Femur (tissue), 1 donor: ENCODE measurements at places on chromosomes 12 and 14.
A peak's percentile ranks its signal among the peaks of the same experiment; 100 is the strongest.

DNA sequence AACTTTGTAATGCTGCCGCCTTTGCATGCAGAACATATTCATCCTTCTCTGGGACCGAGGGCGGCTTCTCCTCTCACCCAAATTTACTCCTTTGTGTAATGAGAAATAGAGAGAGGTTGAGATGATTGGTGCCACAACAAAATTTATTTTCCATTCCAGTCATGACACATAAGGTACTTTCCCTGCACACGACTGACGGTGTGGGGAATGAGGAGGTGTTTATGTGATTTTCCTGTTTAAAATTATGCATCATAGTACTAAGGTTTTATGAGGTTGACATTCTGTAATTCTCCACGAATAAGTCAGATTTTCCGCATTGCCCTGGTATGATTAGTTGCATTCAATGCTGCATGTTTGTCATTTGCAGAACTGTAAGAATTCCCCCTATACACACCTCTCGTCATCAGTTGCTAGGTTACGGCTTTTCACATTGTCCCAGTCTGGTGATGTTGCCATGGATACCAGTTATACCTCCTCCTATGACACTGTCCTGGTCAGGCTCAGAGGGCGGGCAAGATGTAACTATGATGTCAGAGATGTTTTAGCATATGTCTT lies 23.1 kb downstream of the BICDL1 start:
- DNase-seq, result no peak

DNA sequence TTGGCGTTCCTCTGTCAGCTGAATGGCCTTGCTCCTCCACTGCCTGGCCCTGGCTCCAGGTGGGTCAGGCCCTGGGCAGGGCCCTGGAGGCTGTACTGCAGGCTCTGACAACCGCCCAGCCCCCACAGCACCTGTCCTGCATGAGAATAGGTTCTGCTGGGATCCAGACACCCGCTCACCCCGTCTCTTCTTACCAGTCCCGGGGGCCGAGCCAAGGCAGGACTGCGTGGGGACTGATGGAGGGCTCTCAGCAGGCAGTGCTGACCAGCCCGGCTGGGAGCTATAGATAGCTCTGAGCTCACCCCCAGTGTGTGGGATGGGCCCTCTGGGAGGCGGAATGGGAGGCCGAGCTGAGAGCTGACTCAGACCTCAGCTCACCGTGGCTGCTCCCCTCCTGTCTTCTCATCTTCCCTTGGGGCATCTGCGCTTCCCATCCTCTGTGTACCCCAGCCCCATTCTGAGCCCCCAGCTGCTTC lies 39.6 kb downstream of the TEAD4 start:
- DNase-seq, result peak; percentile 79

GRCh38 chr12:113271853-113272561 lies 50.7 kb downstream of the TPCN1 start:
- peak; percentile 63 for DNase-seq

DNA sequence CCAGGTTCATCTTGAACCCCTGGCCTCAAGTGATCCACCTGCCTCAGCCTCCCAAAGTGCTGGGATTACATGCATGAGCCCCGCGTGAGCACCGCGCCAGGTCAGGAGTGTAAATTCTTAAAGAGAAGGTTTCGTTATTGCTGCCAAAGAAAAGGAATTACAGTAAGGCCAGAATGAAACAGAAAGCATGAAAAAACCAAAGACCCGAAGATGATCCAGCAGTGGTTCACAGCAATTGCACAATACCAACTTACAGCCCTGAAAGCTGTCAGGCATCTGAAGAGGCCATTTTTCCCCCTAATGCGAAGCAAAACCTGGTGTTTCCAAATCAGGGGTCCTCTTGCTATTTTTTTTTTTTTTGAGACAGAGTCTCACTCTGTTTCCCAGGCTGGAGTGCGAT lies 10.3 kb downstream of the RBM23 start:
- no peak for DNase-seq

DNA sequence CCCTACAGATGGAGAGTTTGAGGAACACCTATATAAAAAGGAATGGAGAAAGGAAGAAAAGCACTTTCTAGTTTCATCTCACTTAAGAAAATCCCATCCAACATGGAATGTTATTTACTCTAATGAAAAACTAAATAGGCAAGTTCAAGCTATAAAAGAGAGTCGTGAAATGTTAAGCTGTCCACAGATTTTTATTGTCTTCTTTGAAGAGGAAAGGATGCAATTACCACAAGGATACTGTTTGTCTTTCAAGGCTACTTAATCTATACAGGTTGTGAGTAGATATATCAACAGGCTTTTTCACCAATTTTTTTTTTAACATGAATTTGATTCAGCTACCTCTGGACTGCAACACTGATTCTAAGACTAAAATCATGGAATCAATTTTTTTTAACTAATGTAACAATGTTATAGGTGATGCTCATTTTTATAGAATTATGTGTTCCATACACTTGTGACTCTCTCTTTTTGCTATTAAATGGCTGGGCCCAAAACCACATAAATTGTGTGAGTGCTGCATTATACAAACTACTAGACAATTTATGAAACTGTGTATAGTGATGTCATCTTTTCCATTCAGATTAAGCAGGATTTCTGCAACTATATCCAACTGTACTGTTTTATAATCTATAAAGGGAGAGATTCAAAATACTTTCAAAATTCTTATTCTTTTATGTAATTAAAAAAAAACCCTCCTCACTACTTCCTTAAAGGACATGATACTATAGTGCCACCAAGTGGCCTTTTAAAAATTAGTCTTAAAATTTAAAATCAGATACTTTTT lies 26.8 kb upstream of the BMAL2 start:
- no peak for DNase-seq

DNA sequence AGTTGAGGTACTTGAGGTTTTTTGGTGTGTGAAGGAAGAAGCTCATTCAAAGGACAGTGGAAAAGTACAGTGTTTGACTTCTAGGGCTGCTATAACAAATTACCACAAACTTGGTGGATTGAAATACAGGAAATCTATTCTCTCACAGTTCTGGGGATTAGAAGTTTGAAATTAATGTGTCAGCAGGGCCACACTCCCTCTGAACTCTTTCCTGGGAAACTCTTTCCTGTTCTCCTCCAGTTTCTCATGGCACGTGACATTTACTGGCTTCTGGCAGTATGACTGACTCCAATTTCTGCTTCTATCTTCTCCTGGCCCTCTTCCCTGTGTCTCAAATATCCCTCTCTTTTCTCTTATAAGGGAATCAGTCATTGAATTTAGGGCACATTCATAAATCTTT lies 160.2 kb downstream of the CCDC91 start:
- no peak for DNase-seq

DNA sequence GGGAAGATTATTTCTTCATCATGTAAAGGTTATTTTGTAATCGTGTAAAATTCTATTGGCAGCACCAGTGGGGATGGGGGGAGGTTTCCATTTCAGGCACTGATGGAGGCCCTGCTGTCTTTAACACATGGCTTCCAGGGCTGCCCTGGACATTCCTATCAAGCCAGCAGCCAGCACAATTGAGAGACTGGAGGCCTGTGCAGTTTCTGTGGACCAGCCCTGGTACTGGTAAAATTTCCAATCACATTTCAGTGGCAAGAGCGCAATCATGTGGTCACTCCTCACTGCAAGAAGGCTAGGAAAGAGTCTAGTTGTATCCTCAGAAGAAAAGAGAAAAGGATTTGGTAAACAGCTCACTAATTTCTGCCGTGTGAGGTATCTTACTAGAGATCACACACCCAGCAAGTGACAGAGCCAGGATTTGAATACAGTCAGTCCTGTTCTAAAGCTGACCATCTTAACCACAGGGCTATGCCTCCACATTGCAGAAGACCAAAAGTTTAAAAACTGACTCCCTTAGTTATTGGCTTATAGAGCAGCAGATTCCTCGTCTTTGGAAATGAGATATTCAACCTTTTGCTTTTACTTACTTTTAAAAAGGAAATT lies 179.4 kb upstream of the ARHGAP5 start:
- DNase-seq, result no peak

GRCh38 chr12:104485651-104486362 lies 29.1 kb downstream of the CHST11 start:
- no peak for DNase-seq

GRCh38 chr14:99134516-99135046 lies 137.4 kb downstream of the BCL11B start:
- no peak for DNase-seq

- DNase-seq, result no peak
These were observed 17.6 kb downstream of the BATF start for GRCh38 chr14:75539561-75540478.

GRCh38 chr14:104356020-104356737 lies 217.8 kb downstream of the KIF26A start:
- peak; percentile 31 for DNase-seq

DNA sequence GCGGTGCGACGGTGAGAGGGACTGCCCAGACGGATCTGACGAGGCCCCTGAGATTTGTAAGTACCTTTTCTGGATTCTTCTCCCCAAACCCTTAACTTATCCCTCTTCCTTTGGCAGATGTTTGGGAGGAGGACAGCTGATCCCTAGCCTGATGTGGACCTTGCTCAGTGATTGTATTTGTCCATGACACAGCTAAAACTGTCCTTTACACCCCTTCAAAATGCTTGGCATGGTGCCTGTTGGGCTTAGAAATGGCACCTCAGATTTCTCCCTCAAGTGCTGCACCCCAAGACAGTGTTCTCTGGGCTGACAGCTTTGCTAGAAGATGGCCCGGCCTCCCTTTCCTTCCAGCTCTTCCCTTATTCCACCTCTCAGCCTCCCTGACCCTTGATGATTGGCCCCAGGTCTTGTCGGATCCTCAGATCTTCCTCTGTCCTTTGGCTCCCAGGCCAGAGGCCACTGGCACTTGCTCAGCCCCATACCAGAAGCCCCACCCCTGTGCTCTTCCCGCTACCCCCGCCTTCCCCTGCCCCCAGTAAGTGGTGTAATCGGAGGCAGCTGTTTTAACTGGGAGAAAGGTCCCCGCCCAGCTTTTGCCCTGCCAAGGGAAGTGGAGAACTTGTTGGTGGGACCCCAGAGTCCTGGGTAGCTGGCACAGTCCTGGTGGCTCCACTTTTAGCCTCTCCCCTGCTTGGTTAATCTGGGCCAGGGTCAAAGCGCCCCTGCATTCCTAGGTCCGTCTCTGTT lies 8.7 kb downstream of the LRP1-AS start:
- DNase-seq, result peak; percentile 70

DNA sequence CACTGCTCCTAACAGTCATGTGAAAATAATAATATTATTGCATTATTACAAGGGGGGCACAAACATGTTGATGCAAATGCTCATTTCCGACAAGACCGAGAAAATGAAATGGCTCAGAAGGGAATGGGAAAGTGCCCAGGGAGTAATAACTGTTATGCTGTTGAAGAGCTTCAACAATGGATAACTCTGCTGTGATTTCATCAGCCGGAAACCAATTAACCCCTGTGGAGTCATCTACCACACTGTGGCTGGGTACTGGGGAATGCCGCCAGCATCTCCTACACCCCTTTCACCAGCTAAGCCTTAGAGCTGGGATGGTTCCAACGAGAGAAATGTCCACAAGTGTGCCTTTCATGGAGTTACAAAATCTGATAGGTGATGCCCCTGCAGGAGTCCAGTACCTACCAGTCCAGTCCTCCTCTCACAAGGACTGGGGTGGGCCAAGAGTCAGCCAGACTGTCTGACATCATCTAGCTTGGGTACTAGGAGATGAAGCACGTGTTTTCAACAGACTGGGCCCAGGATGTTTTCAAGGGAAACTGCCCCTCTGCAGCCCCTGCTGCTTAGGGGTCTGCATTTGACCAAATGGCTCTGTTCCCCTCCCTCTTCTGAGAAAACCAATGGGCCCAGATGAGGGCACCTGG lies 509.3 kb upstream of the CCDC196 start:
- DNase-seq, result no peak

GRCh38 chr12:46388427-46389021 lies 16.0 kb upstream of the SLC38A2 start:
- no peak for DNase-seq

GRCh38 chr14:91171291-91171690 lies 57.4 kb downstream of the DGLUCY start:
- no peak for DNase-seq

- DNase-seq, result no peak
These were observed 24.3 kb downstream of the DDX24 start for GRCh38 chr14:94056579-94057308.

- DNase-seq, result no peak
These were observed 62.2 kb downstream of the PRMT8 start for GRCh38 chr12:3553221-3553620.

GRCh38 chr14:23559010-23559925 lies 3.2 kb downstream of the THTPA start:
- no peak for DNase-seq

GRCh38 chr14:102346645-102347044 lies 16.0 kb downstream of the CINP start:
- DNase-seq, result no peak

DNA sequence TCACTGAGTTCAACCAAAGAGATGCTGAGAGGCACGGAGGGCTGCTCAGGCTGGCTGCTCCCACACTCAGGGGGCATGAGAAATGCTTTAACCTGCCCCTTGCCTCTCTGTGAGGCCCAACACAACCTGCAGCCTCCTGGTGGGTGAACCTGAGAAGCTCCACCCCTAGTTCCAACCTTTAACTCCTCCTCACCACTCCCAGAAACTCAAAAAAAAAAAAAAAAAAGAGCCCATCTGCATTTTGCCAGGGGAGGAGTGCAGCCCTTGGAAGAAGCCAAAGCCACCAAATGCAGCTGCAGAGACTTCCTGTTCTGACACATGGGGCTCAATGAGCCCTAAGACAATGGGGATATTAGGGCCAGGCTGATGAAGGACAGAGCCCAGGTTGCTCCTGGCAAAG lies 8.9 kb downstream of the KRT4 start:
- DNase-seq, result no peak

DNA sequence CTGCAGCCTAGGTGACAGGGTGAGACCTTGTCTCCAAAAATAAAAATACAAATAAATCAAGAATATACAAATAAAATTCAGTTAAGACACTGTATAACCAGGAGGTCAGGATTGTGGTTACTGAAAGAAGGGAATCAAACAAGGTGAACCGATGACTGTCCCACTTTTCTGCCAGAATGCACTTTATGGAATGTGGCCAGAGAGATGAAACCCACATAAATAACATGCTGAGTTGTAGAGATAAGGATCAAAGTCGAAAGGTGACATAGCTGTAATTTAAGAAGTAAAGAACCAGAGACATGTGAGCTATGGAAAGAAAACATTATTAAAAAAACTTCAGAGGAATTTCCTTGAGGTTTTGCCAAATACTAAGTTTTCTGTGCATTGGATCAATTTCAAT lies 1098.2 kb upstream of the USP15 start:
- no peak for DNase-seq
